CD14-positive monocyte (primary cell): ENCODE measurements at places on chromosomes 13 and 19. TPM values are rescaled to one million over a fixed set of nuclear protein-coding genes. Genes with fewer than 3 reads are reported as not detected.
A peak's percentile ranks its signal among the peaks of the same experiment; 100 is the strongest.

Gene LSR
- polyA plus RNA-seq = 0.08 and 0.17 TPM in 2 replicates

Gene SIGLEC12
- 1.3 and 2.3 TPM in 2 replicates for polyA plus RNA-seq

Gene GPATCH1
- polyA plus RNA-seq = 4.0 TPM

Gene MTUS2
- polyA plus RNA-seq = not detected

Gene RDH8
- not detected for polyA plus RNA-seq

Gene CYP2A7
- not detected in 2 replicates for polyA plus RNA-seq

Gene CEACAM4
- polyA plus RNA-seq = 27.5 TPM

Gene PDE4C
- polyA plus RNA-seq = not detected

Gene MEDAG
- not detected for polyA plus RNA-seq

Gene ZNF787
- 16.2 and 35.1 TPM in 2 replicates for polyA plus RNA-seq

DNA sequence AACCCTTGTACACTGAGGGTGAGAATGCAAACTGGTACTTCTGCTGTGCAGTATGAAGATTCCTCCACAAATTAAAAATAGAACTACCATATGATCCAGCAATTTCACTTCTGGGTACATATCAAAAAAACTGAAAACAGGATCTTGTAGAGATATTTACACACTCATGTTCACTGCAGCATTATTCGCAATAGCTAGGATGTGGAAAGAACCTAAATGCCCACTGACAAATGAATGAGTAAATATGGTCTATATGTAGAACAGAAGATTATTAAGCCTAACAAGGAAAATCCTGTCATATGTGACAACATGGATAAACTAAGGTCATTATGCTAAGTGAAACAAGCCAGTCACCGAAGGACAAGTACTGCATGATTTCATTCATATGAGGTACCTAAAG is 304.7 kb downstream of the ENOX1 start:
- no peak overlapping the region for H3K27ac ChIP-seq
- DNase-seq = peak; percentile 13
- peaks cover 17% of the 10 kb centered on the region for H3K4me1 ChIP-seq

GRCh38 chr19:42569193-42569592 is 25.5 kb downstream of the CEACAM8 start:
- DNase-seq = no peak
- peaks cover 54% of the 10 kb centered on the region for H3K4me1 ChIP-seq
- H3K4me3 ChIP-seq = no peak overlapping the region
- H3K27ac ChIP-seq = no peak overlapping the region
- no peaks in the 10 kb centered on the region for H3K27me3 ChIP-seq
- no peaks in the 10 kb centered on the region for H3K36me3 ChIP-seq

GRCh38 chr19:51783372-51783771 is 11.6 kb upstream of the FPR3 start:
- DNase-seq = peak; percentile 86
- no peaks in the 10 kb centered on the region for H3K36me3 ChIP-seq
- no peak overlapping the region for H3K27ac ChIP-seq

DNA sequence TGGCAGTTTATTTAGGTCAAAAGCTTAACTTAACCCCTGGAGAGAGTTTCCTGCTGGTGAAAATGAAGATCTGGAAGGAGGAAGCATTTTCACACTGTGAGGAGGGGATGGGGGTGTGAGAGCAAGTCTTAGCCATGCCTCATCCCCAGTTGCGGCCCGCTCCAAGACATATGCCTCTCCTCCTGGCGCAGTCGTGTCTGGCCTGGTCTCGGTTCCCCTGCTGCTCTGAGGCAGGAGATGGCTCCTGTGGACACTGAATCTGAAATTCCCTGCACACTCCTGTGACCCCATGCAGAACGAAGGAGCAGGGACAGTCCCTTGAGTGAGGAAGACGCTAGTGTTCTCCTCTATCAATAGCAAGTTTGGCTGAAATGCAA is 360 bp upstream of the ZNF69 start:
- H3K36me3 ChIP-seq = no peaks in the 10 kb centered on the region
- H3K27ac ChIP-seq = peak overlapping the region; percentile 89
- peak overlapping the region; percentile 91 for H3K4me3 ChIP-seq
- H3K4me1 ChIP-seq = peaks cover 23% of the 10 kb centered on the region
- DNase-seq = peak; percentile 1

GRCh38 chr13:83980331-83980730 is 98.1 kb upstream of the SLITRK1 start:
- no peak for DNase-seq
- no peak overlapping the region for H3K4me3 ChIP-seq
- no peaks in the 10 kb centered on the region for H3K27me3 ChIP-seq
- H3K36me3 ChIP-seq = no peaks in the 10 kb centered on the region
- H3K4me1 ChIP-seq = no peaks in the 10 kb centered on the region

DNA sequence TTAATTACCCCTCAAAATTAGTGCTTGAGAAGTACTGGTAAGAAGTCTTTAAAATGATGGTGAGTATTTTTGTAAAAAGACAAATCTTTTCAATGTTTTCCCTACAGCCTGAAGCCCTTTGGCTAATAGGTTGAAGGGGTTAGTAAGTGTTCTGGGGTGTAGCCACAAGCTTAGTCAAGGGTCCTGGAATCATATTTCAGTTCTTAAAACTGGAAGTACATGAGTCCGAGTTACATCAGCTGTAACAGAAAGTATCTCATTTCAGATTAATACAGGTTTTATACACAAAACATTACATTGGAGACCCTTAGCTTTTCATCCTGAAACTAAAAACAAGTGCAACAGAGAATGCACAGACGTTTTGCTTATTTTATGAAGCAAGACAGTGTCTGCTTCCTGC is 52.7 kb upstream of the TEX29 start:
- no peak overlapping the region for H3K4me3 ChIP-seq
- H3K27ac ChIP-seq = no peak overlapping the region
- H3K4me1 ChIP-seq = no peaks in the 10 kb centered on the region
- DNase-seq = no peak
- H3K27me3 ChIP-seq = no peaks in the 10 kb centered on the region

DNA sequence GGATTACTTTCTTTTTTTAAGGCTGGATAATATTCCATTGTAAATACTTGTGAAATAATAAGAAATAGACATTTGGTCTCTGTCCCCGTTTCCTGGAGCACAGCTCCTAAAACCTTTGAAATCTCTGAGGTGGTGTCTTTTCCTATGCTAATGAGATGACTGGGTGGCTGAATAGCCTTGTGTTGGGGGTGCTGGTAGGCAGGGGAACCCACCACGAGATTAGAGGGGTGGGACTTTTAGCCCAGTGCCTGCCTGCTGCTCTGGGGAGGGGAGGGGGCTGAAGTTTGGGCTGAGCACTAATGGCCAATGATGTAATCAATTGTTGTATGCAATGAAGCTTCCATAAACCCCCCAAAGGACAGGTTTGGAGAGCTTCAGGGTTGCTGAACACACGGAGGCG is 175.7 kb downstream of the FGF9 start:
- no peaks in the 10 kb centered on the region for H3K27me3 ChIP-seq
- H3K27ac ChIP-seq = no peak overlapping the region
- no peak for DNase-seq
- H3K36me3 ChIP-seq = no peaks in the 10 kb centered on the region
- H3K4me1 ChIP-seq = no peaks in the 10 kb centered on the region
- no peak overlapping the region for H3K4me3 ChIP-seq

DNA sequence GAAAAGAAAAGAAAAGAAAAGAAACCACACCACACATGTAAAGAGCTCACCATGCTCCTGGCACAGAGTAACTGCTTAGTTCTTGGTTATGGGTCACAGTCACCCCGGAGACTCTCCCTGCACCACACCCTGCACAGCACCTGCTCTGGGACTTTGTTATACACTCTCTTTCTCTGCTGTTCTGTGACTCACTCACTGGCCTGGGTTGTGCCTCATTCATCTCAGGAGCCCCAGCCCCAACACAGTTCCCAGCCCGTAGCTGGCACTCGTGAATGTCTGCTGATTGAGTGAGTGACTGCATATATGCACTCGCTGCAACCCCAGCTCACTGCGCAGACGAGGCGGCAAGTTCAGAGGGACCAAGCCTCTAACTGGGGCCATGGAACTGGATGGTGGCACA is 22.9 kb upstream of the ZNF507 start:
- H3K4me3 ChIP-seq = no peak overlapping the region
- DNase-seq = no peak
- no peaks in the 10 kb centered on the region for H3K36me3 ChIP-seq
- H3K4me1 ChIP-seq = no peaks in the 10 kb centered on the region
- H3K27me3 ChIP-seq = peaks cover 59% of the 10 kb centered on the region

DNA sequence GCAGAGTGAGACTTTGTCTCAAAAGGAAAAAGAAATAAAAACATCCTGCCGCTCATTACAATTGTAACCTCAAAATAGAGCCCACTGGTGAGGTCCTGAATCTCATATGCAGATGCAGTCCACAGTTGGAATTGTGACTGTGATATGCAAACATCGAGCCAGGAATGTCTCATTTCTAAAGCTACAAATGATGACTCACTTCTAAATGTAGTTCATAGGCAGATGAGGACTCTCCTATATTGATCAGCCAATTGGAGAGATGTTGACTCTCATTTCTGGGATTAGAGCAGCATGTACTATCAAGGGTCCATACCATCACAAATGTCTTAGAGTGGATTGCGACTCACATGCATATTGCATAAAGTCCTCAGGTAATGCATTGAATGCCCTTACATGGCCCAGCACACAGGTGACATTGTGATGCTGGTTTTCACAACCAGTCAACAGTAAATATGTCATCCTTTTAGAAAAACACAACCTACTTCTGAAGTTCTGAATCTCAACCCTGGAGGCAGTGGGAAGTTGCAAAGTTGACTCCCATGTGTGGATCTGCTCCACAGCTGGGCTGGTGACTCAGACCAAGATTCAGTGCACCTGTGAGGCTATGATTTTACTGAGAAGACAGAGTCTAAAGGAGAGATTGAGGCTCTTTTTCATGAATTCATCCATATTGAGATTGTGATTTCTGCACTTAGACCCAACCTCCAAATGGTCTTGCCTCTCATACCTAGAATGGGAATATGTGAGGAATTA is 16.9 kb upstream of the ZNF254 start:
- peaks cover 49% of the 10 kb centered on the region for H3K36me3 ChIP-seq
- H3K4me1 ChIP-seq = no peaks in the 10 kb centered on the region
- no peaks in the 10 kb centered on the region for H3K27me3 ChIP-seq
- H3K4me3 ChIP-seq = no peak overlapping the region

GRCh38 chr13:24459234-24459633 is 53.3 kb downstream of the PARP4 start:
- H3K4me1 ChIP-seq = no peaks in the 10 kb centered on the region
- no peaks in the 10 kb centered on the region for H3K27me3 ChIP-seq
- H3K27ac ChIP-seq = peak overlapping the region; percentile 64
- peaks cover 84% of the 10 kb centered on the region for H3K36me3 ChIP-seq

GRCh38 chr13:51668580-51669195 is 84.4 kb downstream of the WDFY2 start:
- H3K27ac ChIP-seq = peak overlapping the region; percentile 54
- no peaks in the 10 kb centered on the region for H3K27me3 ChIP-seq
- H3K36me3 ChIP-seq = peaks cover 18% of the 10 kb centered on the region
- no peak overlapping the region for H3K4me3 ChIP-seq
- peaks cover 7% of the 10 kb centered on the region for H3K4me1 ChIP-seq
- DNase-seq = no peak

GRCh38 chr13:76965759-76966421 is 17.6 kb downstream of the ACOD1 start:
- DNase-seq = no peak
- no peaks in the 10 kb centered on the region for H3K27me3 ChIP-seq
- H3K4me1 ChIP-seq = no peaks in the 10 kb centered on the region

GRCh38 chr13:113233101-113233500 is 23.7 kb downstream of the CUL4A start:
- DNase-seq = no peak
- H3K27ac ChIP-seq = no peak overlapping the region
- no peaks in the 10 kb centered on the region for H3K4me1 ChIP-seq
- no peak overlapping the region for H3K4me3 ChIP-seq

GRCh38 chr13:99237981-99238662 is 20.1 kb downstream of the GPR18 start:
- no peaks in the 10 kb centered on the region for H3K27me3 ChIP-seq
- H3K4me3 ChIP-seq = peak overlapping the region; percentile 55
- DNase-seq = no peak
- H3K4me1 ChIP-seq = peaks cover 30% of the 10 kb centered on the region
- peak overlapping the region; percentile 69 for H3K27ac ChIP-seq

GRCh38 chr13:27578121-27579030 is 42.0 kb downstream of the LNX2 start:
- H3K4me1 ChIP-seq = no peaks in the 10 kb centered on the region
- no peak overlapping the region for H3K4me3 ChIP-seq
- no peak for DNase-seq
- H3K27ac ChIP-seq = no peak overlapping the region
- peaks cover 10% of the 10 kb centered on the region for H3K36me3 ChIP-seq

- no peaks in the 10 kb centered on the region for H3K27me3 ChIP-seq
- no peak for DNase-seq
- H3K27ac ChIP-seq = no peak overlapping the region
- no peaks in the 10 kb centered on the region for H3K4me1 ChIP-seq
Measured at GRCh38 chr13:110756219-110756631, 42.7 kb downstream of the ING1 start.

DNA sequence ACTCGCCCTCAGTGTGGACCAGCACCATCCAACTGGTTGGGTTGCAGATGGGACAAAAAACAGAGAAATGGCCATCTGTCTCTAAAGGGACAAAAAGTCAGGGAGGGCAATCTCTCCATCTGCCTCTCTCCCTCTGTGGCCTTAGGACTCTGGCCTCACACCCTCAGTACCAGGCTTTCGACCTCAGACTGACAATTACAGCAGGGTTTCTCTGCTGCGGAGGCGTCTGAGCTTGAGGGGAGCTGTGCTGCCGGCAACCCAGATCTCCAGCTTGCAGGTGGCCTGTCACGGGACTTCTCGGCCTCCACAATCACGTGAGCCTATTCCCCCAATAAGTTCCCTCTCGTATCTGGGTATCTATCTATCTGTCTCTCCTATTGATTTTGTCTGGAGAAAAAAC is 27.7 kb downstream of the MLLT1 start:
- no peak overlapping the region for H3K4me3 ChIP-seq
- peaks cover 30% of the 10 kb centered on the region for H3K4me1 ChIP-seq
- DNase-seq = no peak
- H3K27ac ChIP-seq = no peak overlapping the region

GRCh38 chr13:103107580-103107979 is 41.4 kb upstream of the SLC10A2 start:
- H3K27ac ChIP-seq = no peak overlapping the region
- DNase-seq = no peak
- no peaks in the 10 kb centered on the region for H3K36me3 ChIP-seq

GRCh38 chr19:17510220-17510993 is 1.0 kb upstream of the PGLS start:
- H3K4me1 ChIP-seq = peaks cover 29% of the 10 kb centered on the region
- no peak for DNase-seq
- peak overlapping the region; percentile 64 for H3K4me3 ChIP-seq
- H3K36me3 ChIP-seq = peaks cover 17% of the 10 kb centered on the region
- H3K27ac ChIP-seq = peak overlapping the region; percentile 75
- no peaks in the 10 kb centered on the region for H3K27me3 ChIP-seq
